Natural killer cell treated with Interleukin-12 subunit alpha and Interleukin-12 subunit beta and Interleukin-15 and Interleukin-18, amount 100 ng/mL, for 72 hours (primary cell): ENCODE measurements at places on chromosomes 13 and 19.

GRCh38 chr19:11089254-11090013 lies at the start of gene LDLR:
LDLR (plus strand) TSS chr19:11089463; CDS start chr19:11089549, 86 bp downstream.
- peak; percentile 91 for DNase-seq

DNA sequence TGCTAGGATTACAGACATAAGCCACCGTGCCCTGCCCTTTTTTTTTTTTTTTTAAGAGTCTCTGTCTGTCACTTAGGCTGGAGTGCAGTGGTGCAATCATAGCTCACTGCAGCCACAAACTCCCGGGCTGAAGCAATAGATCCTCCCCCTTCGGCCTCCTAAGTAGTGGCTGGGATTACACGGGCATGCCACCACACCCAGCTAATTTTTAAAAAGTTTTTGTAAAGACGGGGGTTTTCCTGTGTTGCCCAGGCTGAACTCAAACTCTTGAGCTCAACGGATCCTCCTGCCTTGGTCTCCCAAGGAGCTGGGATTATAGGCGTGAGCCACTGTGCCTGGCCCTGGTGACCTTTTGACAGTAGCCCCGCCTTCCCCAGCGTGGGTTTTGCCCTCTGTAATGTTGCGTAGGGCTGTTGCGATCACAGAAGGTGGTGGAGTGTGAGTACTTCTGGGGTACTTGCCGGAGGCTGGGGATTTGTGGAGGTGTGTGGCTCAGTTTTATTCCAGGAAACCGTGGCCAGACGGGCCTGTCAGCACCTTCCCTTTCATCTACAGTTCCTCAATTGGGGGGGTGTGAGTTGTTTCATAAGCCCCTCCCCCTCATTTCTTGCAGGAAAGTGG lies 11.6 kb upstream of the RETN start:
- no peak for DNase-seq

DNA sequence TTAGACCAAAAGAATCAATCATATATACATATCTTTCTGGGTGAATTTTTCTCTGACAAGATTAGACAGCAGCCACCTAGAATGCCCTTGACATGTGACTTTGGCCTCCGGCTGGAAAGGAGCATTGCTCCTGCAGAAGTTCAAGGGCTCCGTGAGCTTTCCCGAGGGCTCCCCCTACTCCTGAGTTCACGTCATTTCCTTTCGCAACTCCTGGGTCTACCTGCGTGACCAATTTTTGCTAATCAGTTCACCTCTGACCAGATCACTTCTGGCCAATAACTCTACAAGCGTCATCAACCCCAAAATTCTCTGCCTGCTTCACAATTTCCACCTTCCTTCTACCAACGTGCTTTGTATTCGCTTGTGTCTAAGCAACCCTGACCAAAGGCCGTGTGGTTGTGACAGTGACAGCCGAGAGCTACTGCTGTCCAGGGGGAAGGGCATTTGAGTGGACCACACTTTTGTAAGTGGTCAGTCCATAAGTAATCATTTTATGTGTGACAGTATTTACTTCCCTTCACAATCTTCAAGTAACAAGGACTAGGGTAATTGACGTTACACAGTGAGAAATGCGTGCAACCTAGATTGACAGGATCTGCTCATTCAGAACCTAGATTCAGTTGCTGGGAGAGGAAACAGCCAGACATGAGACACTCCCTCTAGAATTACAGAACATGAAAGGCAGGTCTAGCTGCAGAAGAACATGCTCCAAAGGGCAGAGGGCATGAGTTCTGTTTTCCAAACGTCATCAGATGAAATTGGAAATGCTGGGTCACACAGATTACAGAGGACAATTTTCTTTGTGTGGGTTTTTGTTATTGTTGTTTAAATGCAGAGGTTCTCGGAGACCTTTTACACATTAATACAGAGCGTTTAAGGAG lies 145.9 kb upstream of the SPACA7 start:
- no peak for DNase-seq

DNA sequence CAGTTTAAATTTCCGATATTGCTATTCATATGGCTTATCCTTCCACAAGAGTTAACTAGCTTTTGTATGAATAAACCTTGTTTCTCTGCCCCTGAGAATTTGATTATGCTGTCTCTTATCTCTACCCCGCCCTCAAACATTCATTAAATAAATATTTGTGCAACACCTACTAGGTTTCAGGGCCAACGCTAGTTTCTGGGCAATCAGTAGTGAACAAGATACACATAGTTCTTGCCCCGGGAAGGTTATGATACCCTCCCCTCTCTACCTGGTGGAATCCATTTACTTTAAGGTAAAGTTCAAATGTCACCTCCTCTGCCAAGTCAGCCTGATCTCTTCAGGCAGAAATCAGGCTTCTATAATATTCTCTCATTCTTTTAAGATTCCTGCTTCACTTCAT lies 16.6 kb upstream of the USP12 start:
- DNase-seq: no peak

- DNase-seq: no peak
Measured at GRCh38 chr13:59342400-59342799, 821.3 kb downstream of the DIAPH3 start.

DNA sequence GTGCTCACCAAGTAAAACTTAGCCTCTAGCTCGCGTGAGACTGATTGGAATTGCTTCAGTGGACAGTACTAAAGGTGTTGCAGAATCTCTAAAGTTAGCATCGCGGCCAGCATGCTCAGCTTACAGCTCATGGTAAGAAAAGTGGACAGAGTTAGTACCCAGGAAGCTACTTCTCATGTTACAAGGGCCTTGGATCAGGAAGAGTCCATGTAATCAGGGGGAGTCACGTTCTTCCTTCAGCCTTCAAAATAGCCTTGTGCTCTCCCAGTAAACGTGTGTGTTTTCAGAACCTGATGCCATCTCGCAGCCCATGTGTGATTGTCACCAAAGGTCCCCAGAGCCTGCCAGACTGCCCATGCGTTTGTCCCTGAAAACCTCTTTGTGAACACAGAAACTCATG lies 195.8 kb upstream of the RNF113B start:
- DNase-seq: no peak

DNA sequence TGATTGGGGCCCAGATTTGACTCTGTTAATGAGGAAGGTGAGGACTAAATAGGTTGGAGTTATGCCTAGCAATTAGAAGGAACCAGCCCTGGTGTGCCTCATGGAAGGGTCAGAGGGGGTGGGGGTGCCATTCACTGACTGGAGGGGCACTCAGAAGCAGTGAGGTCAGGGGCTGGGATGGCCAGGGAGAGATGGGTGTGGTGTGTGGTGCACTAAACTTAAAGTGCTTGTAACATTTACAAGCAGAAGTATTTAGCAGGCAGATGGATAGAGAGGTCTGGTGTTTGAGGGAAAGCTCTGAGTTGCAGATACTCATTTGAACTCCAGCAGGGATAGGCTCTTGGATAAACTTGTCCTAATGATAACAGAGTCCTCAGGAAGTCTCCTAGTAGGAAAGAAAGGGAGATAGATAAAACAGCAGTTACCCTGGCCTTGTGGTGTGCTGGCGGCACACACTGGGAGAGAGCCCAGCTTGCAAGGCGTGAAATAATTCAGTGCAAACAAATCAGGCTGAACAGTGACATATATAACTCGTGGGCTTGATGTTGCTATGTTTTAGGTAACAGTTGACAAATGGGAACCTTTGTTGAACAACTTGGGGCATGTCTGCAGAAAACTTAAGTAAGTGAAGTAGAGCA lies 20.0 kb upstream of the UPF3A start:
- no peak for DNase-seq

GRCh38 chr19:35549174-35549788 lies 3.9 kb downstream of the TMEM147 start:
- DNase-seq: no peak

DNA sequence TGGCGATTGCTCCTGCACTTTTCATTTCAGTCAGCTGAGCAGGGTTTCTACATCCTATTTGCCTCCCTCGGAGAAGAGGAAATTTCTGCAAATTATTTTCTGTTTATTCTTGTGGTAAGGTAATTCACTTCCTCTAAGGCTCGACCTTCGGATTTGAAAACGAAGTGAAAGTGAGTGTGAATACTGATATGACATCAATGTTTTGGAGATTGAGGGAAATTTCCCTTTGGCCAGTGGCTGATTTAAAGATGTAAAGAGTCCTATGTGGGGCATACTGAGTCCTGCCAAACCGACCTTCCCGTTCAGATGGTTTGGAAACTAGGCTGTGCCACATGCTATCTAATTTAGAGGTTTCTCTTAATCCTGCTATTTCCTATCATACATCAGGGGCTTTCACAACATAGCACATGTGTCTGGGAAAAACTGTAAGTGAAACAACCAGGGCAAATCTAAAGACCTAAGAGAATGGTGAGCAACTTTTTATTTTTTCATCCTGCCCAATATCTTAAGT lies 112.3 kb downstream of the POSTN start:
- DNase-seq: no peak

DNA sequence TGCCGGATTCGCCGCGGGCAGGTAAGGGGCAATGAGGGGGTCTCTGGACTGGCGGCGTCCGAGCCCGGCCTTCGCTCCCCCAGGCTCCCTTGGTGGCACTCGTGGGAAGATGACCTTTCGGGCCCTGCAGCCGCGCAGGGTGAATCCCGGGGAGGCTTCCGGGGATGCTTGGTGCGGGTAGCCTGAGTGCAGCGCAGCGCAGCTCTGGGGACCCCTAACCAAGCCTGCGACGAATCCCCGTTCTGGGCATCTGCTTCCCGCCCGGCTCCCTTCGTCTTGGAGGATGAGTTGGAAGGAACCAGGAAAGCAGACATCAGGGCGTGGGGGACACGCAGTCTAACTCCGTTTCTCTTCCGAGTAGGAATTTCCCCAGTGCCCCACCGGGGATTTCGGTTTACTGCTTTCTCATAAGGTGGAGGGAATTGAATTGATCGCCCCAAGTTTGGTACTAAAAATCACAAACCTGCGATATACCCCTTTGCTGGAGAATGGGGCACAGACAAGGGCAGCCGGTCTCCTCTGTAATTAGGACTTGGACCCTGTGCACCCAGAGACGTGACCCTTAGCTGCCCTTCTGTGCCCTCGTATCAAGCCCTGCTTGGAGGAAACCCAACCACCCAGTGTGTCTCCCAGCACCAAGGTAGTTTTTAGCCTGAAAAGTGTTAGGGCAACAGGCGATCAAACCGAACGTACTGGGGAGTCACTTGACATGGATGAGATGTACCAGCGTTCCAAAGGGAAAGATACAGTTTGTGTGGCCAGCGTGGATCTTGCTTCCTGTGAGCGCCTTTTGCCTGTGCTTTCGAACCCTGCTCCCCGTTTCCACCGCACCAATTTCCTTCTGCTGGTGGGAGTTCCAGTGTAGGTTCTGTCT lies 1.0 kb downstream of the GPC5 start:
- DNase-seq: no peak

DNA sequence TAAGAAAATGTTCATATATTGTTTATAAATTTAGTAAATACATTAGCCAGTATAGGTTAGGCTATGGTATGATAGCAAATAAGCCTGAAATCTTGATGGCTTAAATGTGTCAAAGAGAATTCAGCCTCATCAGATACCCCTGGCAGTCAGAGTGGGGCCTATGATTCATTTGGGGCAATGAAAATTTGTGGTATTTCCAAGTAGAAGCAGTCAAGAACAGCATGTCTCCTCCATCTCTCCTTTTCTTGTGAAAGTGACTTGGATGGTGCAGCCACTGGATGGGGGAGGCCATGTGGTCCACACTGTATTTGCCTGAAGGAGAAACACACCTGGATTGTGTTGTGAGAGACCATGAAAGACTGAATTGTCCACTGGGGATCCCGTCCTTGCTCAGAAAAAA lies 82.7 kb downstream of the DLEU7 start:
- no peak for DNase-seq

DNA sequence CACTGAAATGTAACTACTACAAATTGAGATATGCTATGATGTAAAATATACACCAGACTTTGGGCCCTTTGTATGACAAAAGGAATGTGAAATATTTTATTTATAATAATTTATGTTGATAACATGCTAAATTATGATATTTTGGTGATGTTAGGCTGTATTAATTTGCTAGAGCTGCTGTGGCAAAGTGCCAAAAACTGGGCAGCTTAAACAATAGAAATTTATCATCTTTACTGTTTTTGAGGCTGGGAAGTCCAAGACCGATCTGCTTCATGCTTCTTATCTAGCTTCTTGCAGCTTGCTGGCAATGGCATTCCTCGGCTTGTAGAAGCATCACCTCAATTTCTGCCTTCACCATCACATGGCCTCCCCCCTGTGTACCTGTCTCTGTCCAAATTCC lies 245.0 kb downstream of the GPC5 start:
- DNase-seq: no peak

- DNase-seq: no peak
Measured at GRCh38 chr13:33341861-33342452, 56.4 kb upstream of the STARD13 start.
